Immature natural killer cell (primary cell): ENCODE measurements at places on chromosomes 12 and 14. TPM values are rescaled to one million over a fixed set of nuclear protein-coding genes. Genes with fewer than 3 reads are reported as not detected.

Gene SLC25A47
- polyA plus RNA-seq, result not detected

Gene RAB15
- 0.52 TPM for polyA plus RNA-seq

- no peaks in the 10 kb centered on the region for H3K4me1 ChIP-seq
- no peak for DNase-seq
- H3K4me3 ChIP-seq, result no peak overlapping the region
- no peaks in the 10 kb centered on the region for H3K27me3 ChIP-seq
- H3K36me3 ChIP-seq, result no peaks in the 10 kb centered on the region
Observed at GRCh38 chr14:65495196-65495595, 82.7 kb downstream of the FUT8 start.

- no peak overlapping the region for H3K27ac ChIP-seq
- no peaks in the 10 kb centered on the region for H3K4me1 ChIP-seq
- H3K27me3 ChIP-seq, result peaks cover 5% of the 10 kb centered on the region
- no peak for DNase-seq
- H3K36me3 ChIP-seq, result no peaks in the 10 kb centered on the region
Observed at GRCh38 chr14:70282666-70283065, 76.8 kb downstream of the COX16 start.

- no peak overlapping the region for H3K4me3 ChIP-seq
- H3K27ac ChIP-seq, result no peak overlapping the region
- H3K36me3 ChIP-seq, result no peaks in the 10 kb centered on the region
- DNase-seq, result no peak
Observed at GRCh38 chr14:78524196-78524595, 354.0 kb downstream of the NRXN3 start.

DNA sequence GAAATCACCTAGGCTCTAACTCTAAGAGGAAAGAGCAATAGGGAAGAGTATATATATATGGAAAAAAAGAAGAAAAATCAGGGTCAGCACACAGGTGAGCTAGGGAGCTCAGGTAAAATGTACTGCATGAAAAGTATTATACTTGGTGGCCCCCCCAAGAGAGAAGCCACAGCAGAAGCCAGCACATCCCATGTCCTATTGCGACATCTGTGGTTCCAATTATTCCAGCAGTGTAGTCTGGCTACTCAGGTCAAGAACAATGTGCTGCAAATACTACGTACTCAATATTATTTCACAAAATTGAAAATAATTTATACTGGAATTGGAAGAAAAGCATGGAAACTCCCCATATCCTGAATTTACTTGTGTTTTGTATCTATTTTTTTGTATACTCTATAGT is 85.5 kb downstream of the CEP83 start:
- H3K27ac ChIP-seq, result no peak overlapping the region
- H3K4me1 ChIP-seq, result no peaks in the 10 kb centered on the region
- no peaks in the 10 kb centered on the region for H3K27me3 ChIP-seq
- no peak for DNase-seq
- H3K4me3 ChIP-seq, result no peak overlapping the region
- peaks cover 4% of the 10 kb centered on the region for H3K36me3 ChIP-seq

- H3K4me3 ChIP-seq, result peak overlapping the region; percentile 85
- H3K4me1 ChIP-seq, result peaks cover 98% of the 10 kb centered on the region
- peaks cover 37% of the 10 kb centered on the region for H3K27me3 ChIP-seq
- DNase-seq, result peak; percentile 85
- peak overlapping the region; percentile 97 for H3K27ac ChIP-seq
Observed at GRCh38 chr14:92585981-92586937, 72.7 kb downstream of the RIN3 start.

Gene OR6C2
- not detected for polyA plus RNA-seq

- no peaks in the 10 kb centered on the region for H3K36me3 ChIP-seq
- no peak overlapping the region for H3K4me3 ChIP-seq
- no peak for DNase-seq
- H3K27me3 ChIP-seq, result peaks cover 10% of the 10 kb centered on the region
Observed at GRCh38 chr12:55024575-55024974, 4.8 kb downstream of the NEUROD4 start.

GRCh38 chr12:76402259-76402658 is 54.0 kb upstream of the BBS10 start:
- no peaks in the 10 kb centered on the region for H3K36me3 ChIP-seq
- no peak for DNase-seq
- H3K27me3 ChIP-seq, result no peaks in the 10 kb centered on the region
- no peaks in the 10 kb centered on the region for H3K4me1 ChIP-seq

GRCh38 chr12:31444736-31445135 is 118.8 kb upstream of the SINHCAF start:
- no peaks in the 10 kb centered on the region for H3K27me3 ChIP-seq
- DNase-seq, result no peak
- no peaks in the 10 kb centered on the region for H3K4me1 ChIP-seq
- no peak overlapping the region for H3K27ac ChIP-seq

Gene CALCOCO1
- 100 TPM for polyA plus RNA-seq

DNA sequence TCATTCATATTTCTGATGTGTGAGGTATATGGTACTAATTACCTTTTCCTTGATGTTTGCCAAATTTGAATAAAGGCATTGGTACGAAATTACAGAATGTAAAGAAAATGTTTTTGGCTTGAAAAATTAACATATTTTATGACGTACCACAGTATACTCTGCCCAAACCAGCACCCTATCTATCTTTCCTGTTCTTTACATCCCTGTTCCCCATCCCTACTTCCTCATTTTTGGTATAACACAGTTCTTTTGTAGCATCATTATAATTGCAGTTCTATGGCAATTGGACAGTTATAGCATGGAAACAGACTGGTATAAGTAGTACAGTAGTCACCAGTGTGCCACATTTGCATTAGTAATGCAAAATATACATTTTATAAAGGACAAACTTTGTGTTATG is 7.0 kb upstream of the CCT2 start:
- no peak overlapping the region for H3K27ac ChIP-seq
- peaks cover 20% of the 10 kb centered on the region for H3K36me3 ChIP-seq
- H3K27me3 ChIP-seq, result peaks cover 3% of the 10 kb centered on the region
- H3K4me3 ChIP-seq, result no peak overlapping the region
- no peaks in the 10 kb centered on the region for H3K4me1 ChIP-seq

- no peak overlapping the region for H3K4me3 ChIP-seq
- no peaks in the 10 kb centered on the region for H3K4me1 ChIP-seq
- DNase-seq, result no peak
- no peaks in the 10 kb centered on the region for H3K36me3 ChIP-seq
- H3K27me3 ChIP-seq, result no peaks in the 10 kb centered on the region
- H3K27ac ChIP-seq, result no peak overlapping the region
Observed at GRCh38 chr12:22089486-22089885, 43.5 kb downstream of the CMAS start.

- H3K27me3 ChIP-seq, result no peaks in the 10 kb centered on the region
- H3K27ac ChIP-seq, result no peak overlapping the region
- no peak overlapping the region for H3K4me3 ChIP-seq
- no peaks in the 10 kb centered on the region for H3K4me1 ChIP-seq
- H3K36me3 ChIP-seq, result no peaks in the 10 kb centered on the region
Observed at GRCh38 chr14:30005114-30005808, 77.6 kb upstream of the PRKD1 start.

GRCh38 chr12:127670294-127670693 is 596.7 kb upstream of the TMEM132C start:
- peaks cover 3% of the 10 kb centered on the region for H3K27me3 ChIP-seq
- H3K36me3 ChIP-seq, result no peaks in the 10 kb centered on the region
- H3K4me1 ChIP-seq, result no peaks in the 10 kb centered on the region
- no peak overlapping the region for H3K27ac ChIP-seq
- H3K4me3 ChIP-seq, result no peak overlapping the region

Gene BCL11B
- 0.75 TPM for polyA plus RNA-seq

Gene BCL2L14
- not detected for polyA plus RNA-seq

DNA sequence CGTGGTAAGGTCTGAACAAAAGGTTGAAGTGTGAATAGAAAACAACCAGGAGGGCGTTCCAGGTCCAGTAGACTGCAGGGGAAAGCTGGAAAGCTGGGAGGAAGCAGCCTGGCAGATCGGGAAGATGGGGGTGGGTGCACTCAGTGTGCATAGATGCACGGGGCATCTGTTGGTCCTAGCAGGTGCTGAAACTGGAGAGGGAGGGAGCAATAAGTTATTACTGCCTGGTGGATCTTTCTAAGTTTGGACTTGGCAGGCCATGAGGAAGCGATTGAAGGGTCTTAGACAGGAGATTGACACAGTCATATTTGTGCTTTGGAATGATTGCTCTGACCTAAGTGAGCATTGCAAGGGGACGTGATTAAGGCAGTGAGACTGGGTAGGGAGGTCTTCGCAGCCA is 194.4 kb downstream of the EFCAB11 start:
- no peak for DNase-seq
- no peak overlapping the region for H3K27ac ChIP-seq
- no peaks in the 10 kb centered on the region for H3K27me3 ChIP-seq

GRCh38 chr12:76539727-76540126 is 19.8 kb downstream of the OSBPL8 start:
- no peak overlapping the region for H3K4me3 ChIP-seq
- no peak overlapping the region for H3K27ac ChIP-seq
